Thymus (tissue), 14 donors: ENCODE measurements at places on chromosomes 11 and 22. TPM values are rescaled to one million over a fixed set of nuclear protein-coding genes. Genes with fewer than 3 reads are reported as not detected.

- H3K27ac ChIP-seq: no peak overlapping the region
- no peaks in the 10 kb centered on the region for H3K27me3 ChIP-seq
- no peaks in the 10 kb centered on the region for H3K4me1 ChIP-seq
- no peak overlapping the region for H3K4me3 ChIP-seq
- H3K36me3 ChIP-seq: peaks cover 16% of the 10 kb centered on the region
Measured at GRCh38 chr22:35446365-35446764, 46.4 kb downstream of the MCM5 start.

DNA sequence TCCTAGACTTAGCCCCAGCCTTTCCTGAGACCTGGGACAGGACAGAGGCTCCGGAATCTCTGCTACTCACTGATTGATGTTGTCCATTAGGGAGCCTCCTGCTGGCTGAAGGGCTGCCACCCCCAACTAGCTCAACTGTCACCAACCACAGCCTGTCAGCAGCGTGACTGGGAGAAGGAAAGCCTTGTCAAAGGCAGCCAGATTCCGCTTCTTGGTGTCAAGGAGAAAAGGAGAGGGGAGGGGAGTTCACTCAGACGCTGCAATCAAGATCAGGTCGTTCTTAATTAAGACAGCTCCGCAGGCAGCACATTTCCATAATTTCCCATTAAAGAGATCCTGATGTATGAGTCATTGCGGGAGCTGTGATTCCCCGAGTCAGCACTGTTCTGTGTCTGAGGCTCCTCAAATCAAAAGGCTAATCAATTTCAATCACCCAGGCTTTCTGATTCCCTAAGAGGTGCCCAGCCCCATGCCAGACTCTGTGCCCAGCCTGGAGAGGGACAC is 152.8 kb upstream of the ZBED5 start:
- no peak overlapping the region for H3K27ac ChIP-seq
- no peaks in the 10 kb centered on the region for H3K36me3 ChIP-seq
- DNase-seq: no peak
- peaks cover 9% of the 10 kb centered on the region for H3K27me3 ChIP-seq
- no peaks in the 10 kb centered on the region for H3K4me1 ChIP-seq

The GAS2 gene
- polyA plus RNA-seq: 2.8 TPM

- no peaks in the 10 kb centered on the region for H3K4me1 ChIP-seq
- no peak overlapping the region for H3K4me3 ChIP-seq
- H3K27me3 ChIP-seq: no peaks in the 10 kb centered on the region
Measured at GRCh38 chr11:44112091-44112821, 16.8 kb downstream of the EXT2 start.
